Left renal cortex interstitium (tissue), 4 donors: ENCODE measurements at places on chromosomes 11 and 22. TPM values are rescaled to one million over a fixed set of nuclear protein-coding genes. Genes with fewer than 3 reads are reported as not detected.

The OR51A2 gene
- not detected for polyA plus RNA-seq

- DNase-seq = no peak
Observed at GRCh38 chr11:103652013-103652412, 384.4 kb upstream of the DDI1 start.

GRCh38 chr11:5288906-5289550 lies 12.7 kb downstream of the OR51B4 start:
- DNase-seq = no peak

The NCF4 gene
- polyA plus RNA-seq = 1.9 TPM

- no peak for DNase-seq
Observed at GRCh38 chr11:15930442-15931025, 425.8 kb downstream of the SOX6 start.

- no peak for DNase-seq
Observed at GRCh38 chr11:111361052-111361801, 17.8 kb downstream of the POU2AF1 start.
